ENCODE measurements at places on chromosomes 1 and 21. TPM values are rescaled to one million over a fixed set of nuclear protein-coding genes. Genes with fewer than 3 reads are reported as not detected.

The S100A3 gene
- not detected for total RNA-seq

The EFNA3 gene
- total RNA-seq: 3.6 TPM

The QSOX1 gene
- total RNA-seq: 54.2 TPM

The ZBTB21 gene
- 35.3 TPM for total RNA-seq

DNA sequence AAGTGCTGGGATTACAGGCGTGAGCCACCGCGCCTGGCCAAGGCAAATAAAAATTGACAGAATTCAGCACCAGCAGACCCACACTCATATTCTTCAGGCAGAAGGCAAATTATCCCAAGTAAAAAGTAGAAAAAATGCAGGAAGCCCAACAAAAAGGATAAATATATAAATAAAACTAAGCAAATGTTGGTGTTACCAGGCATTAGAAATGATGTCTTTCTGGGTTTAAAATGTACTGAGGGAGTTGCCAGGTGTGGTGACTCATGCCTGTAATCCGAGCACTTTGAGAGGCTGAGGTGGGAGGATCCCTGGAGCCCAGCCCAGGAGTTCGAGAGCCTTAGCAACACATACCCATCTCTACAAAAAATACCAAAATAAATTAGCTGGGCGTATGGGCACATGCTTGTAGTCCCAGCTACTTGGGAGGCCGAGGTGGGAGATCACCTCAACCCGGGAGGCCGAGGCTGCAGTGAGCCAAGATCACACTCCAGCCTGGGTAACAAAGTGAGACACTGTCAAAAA lies 6.3 kb downstream of the INTS11 start:
- no peak for DNase-seq

GRCh38 chr1:108597041-108597440 lies 37.1 kb downstream of the EEIG2 start:
- no peak for DNase-seq

DNA sequence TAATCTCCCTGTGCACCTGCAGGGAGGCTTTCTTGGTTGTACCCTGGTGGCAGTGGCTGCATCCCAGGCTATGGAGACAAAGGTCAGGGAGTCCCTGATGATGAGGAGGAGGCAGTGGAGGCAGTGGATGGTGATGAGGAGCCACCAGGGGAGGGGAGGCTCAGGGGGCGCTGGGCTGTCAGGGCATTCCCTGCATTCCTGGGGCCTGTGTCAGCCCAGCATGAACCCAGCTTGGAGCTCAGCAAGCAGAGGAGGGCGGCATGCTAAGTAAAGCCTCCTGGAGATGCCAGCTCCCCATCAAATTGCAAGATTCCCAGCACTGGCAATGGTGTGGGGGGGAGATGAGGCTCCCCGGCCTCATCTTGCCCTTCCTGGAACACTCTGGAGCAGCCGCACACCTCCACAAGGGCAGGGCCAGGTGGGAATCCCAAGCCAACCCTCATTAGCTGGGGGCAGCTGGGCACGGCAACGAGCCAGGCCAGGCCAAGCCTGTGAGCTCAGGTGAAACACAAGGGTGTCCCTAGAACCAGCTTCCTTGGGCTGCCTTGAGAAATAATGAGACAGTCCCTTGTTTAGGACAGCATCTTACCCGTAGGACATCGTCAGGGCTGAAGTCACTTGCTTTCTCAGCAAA lies 469.5 kb downstream of the MATN1 start:
- no peak for DNase-seq

DNA sequence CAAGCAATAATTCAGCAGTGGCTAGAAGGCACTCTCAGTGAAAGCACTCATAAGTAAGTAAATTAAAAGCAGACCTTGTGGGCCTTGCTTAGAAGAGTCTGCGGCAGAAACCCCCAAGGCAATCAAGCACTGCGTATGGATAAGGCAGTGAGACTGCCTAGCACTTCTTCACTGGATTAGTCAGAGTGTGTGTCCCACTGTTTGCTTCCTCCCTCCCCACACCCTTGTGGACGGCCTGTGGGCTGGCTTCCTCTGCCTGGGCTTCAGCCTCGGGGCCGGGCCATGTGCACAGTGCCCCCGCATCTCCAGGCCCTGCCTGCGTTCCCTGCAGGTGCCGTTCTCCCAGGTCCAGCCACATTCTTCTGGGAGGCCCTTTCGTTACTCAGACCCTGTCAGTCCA lies 23.8 kb downstream of the AGT start:
- no peak for DNase-seq

DNA sequence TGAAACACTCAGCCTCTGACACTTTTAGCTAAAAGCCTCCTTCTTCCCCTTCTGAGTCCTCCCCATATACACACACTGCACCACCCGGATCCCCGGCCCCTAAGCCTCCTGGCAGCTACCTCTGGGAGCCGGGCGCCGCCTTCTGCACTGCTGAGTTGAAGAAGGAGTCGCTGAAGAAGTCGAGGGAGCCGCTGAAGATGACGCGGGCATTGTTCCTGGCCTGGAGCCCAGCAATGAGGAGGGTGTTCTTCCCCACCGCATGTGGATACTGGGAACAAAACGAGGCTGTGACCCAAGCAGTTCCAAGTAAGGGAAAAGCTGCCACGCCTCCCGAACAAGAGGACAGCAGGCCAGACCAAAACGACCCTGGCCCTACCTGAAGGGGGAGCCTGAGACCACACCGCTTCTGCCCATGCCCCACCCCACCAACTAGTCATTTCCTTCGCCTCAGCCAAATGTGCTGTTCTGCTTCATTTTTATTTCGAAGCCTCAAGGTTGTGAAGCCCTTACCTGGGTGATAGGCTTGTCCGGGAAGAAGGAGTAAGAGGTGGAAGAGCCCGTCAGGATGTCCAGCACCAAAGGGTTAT lies 7.0 kb downstream of the DDOST start:
- no peak for DNase-seq

GRCh38 chr1:113401067-113401466 lies 10.8 kb downstream of the MAGI3 start:
- no peak for DNase-seq

DNA sequence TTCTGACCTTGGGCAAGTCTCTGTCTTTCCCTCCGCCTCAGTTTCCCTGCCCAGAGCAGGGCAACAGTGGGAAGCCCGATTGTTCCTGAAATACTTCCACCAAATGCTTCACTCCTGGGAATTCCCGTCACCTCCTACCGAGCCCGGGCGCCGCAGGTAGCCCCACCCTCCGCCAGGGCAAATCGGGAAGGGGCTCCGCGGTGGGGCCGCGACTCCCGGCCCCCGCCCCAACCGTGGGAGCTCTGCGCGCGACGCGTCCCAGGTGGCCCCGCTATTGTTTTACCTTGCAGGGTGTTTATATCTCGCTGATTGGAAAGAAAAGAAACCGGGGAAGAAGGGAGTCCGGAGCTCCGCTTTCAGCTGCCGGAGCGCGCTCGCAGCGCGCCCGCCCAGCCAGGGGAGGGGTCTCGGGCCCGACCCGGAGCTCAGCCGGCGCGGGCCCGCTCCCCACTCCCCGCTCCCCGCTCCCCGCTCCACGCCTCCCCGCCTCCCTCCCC lies 407 bp downstream of the IGSF3 start:
- no peak for DNase-seq

DNA sequence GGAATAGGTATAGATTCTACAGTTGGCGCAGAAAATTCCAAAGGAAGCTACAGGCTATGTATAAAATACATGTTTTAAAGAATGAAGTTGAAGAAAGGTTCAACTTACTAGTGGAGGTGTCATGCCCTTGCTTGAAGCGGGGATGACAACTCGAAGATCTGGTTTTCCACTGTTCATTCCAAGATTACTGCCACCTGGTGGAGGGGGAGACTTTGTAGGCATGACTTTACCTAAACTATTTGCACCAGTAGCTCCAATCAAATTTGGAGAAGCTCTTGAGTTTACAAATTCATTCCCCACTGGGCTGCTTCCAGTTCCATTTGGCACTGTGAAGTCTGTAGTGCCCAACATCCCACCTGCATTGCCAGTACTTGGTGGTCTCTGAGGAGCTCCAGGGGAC lies 81.7 kb downstream of the AXDND1 start:
- DNase-seq: peak; percentile 58

DNA sequence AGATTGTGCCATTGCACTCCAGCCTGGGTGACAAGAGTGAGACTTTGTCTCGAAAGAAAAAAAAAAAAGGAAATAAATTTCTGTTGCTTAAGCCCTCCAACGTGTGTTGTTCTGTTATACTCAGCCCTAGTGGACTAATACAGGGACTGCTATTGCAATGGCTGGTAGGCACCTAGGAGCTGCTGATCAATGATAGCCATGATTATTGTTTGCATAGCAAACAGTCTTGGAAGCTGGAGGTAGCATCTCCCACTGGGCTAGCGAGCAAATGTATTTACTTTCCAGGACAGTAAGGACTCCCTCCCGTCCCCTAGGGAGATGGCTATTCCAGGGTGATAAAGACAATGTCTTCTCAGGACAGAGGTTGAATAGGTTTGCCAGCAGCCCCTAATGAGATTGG lies 13.5 kb upstream of the TNFRSF8 start:
- no peak for DNase-seq

GRCh38 chr21:32279377-32279680 lies 480 bp upstream of the MIS18A start:
- DNase-seq: no peak

DNA sequence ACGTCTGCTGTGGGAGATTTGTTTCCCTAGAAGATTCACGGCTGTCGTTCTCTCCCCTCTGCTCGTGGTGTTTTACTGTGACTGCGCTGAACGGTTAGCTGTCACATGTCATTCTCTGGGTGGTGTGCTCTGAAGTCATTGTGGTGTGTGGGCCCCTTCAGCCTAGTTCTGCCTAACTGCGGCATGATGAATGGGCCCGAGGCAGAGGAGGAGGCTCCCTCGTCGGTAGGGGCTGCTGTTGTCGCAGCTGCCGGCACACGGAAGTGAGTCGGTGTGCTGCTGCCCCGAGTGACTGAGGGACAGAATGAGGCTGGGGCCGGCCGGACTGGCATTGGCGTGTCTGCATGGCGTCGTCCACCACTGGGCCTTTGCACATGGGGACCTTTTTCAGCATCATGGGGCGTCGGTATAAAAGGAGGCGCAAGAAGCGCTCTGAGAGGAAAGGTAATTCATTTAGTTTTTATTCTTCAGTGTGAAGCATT lies 77.9 kb downstream of the ADARB1 start:
- peak; percentile 91 for DNase-seq

GRCh38 chr1:233490488-233490887 lies 123.4 kb upstream of the KCNK1 start:
- DNase-seq: no peak

DNA sequence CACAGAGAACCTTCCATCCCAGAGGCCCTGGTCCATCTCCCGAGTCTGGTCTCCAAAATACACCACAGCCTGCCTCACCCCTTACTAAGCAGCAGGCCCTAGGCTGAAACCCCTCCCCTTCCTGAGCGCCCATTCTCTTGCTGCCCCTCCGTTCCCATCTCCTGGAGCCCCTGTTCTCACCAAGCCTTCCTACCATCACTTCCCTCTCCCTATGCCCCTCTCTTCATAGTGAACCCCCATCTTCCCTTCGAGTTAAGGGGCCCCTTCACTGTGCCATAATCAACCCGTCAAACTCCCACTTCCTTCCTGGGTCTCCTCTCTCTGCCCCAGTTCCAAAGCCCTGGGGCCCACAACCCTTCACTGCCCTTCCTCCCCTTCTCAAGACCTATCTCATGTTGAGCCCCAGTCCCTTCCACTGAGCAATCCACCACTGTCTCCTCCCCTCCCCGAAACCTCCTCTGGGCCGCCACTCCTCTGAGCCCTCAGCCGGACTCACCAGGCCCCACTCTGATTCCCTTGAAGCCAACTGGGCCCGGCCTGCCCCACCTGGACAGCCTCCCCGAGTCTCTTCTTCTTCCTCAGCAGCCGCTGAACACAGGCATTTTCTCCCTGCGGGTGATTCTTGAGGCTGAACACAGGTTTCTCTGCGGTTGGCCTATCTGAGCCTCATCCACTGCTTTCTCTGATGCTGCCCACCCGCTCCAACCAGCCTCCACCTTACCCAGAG lies 42.2 kb upstream of the WASF2 start:
- DNase-seq: no peak

DNA sequence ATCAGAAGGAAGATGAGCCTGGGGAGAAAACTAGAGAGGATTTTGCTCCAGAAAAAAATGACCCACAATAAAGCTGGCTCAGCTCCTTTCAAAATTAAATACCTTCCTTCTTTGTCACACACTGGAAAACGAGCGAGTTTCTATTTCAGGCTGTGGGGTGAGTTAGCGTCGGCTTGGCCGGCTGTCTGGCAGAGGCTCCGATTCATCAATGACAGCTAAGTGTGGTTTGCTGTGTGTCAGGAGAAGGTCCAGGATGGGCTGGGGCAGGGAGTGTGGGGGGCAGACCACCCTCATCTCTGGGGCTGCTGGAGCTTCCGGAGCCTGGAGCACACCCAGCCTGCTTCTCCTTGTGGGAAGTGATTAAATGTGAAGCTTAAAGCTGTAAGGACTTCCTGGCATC lies 120.2 kb downstream of the ETS2 start:
- DNase-seq: no peak

DNA sequence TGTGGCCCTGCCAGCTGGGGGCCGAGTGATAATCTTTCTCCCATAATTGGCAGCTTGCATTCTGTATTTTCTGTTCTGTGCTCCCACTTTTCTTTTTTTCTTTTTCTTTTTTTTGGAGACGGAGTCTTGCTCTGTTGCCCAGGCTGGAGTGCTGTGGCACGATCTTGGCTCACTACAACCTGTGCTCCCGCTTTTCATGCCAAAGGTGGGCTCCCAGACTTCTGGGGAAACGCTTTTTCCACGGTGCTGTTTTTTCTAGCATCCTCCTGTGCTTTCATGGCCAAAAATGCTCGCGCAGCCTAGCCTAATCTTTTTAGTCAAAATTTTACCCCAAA lies 585 bp upstream of the AHCTF1 start:
- DNase-seq: no peak

DNA sequence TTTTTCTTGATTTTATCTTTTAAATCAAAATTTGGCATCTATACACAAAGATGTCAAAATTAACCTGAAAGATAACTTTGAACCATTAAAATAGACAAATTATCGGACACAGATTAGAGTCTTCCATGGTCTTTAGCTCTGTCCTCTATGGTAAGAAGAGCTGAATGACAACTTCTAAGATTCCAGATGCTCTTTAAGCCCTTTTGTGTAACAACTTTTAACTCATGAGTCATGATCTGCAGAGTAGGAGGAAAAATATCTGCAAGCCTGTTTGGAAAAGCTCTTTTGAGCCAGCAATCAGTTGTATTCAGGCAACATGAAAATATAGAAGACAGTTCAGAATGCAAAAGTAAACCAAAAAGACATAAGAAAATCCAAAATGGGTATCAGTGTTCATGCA lies 37.8 kb downstream of the TTC13 start:
- no peak for DNase-seq

DNA sequence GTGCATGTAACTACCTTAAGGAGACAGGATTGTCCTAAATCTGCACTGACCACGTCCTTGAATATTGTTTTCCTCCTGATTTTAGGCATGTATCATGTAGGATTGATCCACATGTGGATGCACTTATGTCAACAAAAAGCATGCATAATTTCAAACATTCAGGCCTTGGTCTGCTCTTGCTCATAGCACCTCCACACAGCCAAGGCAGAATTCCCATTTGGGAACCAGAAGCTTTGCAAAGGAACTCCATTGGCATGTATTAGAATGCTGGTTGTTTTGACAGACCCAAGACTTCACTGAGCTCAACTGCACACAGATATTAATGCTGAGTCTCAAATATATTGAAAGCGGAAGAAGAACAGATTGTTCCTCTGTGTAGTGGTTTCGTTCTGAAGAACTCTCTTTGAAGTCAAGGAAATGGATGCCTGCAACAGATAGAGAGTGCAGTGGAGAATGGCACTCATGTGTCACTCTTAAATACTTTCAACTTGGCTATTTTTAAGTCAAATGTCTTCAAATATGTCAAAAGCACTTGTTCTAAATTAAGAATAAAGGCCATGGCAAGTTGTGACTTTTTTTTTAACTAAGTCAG lies 387.6 kb downstream of the LTN1 start:
- peak; percentile 64 for DNase-seq

Measured in activated CD4-positive, alpha-beta T cell treated with anti-CD3 and anti-CD28 coated beads, Interleukin-2, amount 10 ng/mL, durations not matched to agents 24 days and 14 days (primary cell).